Aorta (tissue), 5 donors: ENCODE measurements at places on chromosomes 13 and 19. TPM values are rescaled to one million over a fixed set of nuclear protein-coding genes. Genes with fewer than 3 reads are reported as not detected.
A peak's percentile ranks its signal among the peaks of the same experiment; 100 is the strongest.

- H3K4me1 ChIP-seq = no peaks in the 10 kb centered on the region
- no peak overlapping the region for H3K4me3 ChIP-seq
- DNase-seq = no peak
- no peaks in the 10 kb centered on the region for H3K36me3 ChIP-seq
- peaks cover 3% of the 10 kb centered on the region for H3K27me3 ChIP-seq
- no peak overlapping the region for H3K27ac ChIP-seq
Measured at GRCh38 chr19:49430678-49431329, 5.6 kb downstream of the GFY start.

- H3K4me3 ChIP-seq = peak overlapping the region; percentile 23
- H3K27ac ChIP-seq = no peak overlapping the region
- H3K4me1 ChIP-seq = no peaks in the 10 kb centered on the region
- H3K36me3 ChIP-seq = no peaks in the 10 kb centered on the region
- H3K27me3 ChIP-seq = no peaks in the 10 kb centered on the region
Measured at GRCh38 chr13:23558675-23559536, 11.3 kb upstream of the TNFRSF19 start.

Gene ZFP28
- 11.3 TPM for total RNA-seq

Gene UGGT2
- 52.1 TPM for total RNA-seq

Gene GFY
- total RNA-seq = not detected
